ENCODE measurements at places on chromosomes 12 and 14.

- no peak for DNase-seq
These were observed 30.7 kb downstream of the ADCY6 start for GRCh38 chr12:48758186-48758585.

- DNase-seq, result no peak
These were observed 179.1 kb upstream of the HIF1A start for GRCh38 chr14:61516118-61516743.

DNA sequence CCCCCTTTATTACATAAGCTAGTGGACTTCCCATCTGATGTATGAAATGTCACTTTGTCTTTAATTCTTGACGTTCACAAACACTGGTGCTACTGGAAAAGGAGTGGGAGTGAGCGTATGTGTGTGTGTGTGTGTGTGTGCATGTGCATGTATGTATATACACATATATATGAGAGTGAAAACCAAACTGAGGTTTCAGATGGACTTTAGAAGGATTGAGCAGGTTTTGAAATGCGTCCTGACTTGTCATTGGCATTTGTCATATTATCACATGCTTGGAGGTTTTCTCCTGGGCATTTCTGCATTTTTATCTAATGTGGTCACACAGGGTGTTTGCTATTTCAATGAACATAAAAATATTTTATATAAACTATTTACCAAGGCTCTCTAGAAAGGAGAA is 1085.9 kb downstream of the BCL11B start:
- DNase-seq, result no peak

DNA sequence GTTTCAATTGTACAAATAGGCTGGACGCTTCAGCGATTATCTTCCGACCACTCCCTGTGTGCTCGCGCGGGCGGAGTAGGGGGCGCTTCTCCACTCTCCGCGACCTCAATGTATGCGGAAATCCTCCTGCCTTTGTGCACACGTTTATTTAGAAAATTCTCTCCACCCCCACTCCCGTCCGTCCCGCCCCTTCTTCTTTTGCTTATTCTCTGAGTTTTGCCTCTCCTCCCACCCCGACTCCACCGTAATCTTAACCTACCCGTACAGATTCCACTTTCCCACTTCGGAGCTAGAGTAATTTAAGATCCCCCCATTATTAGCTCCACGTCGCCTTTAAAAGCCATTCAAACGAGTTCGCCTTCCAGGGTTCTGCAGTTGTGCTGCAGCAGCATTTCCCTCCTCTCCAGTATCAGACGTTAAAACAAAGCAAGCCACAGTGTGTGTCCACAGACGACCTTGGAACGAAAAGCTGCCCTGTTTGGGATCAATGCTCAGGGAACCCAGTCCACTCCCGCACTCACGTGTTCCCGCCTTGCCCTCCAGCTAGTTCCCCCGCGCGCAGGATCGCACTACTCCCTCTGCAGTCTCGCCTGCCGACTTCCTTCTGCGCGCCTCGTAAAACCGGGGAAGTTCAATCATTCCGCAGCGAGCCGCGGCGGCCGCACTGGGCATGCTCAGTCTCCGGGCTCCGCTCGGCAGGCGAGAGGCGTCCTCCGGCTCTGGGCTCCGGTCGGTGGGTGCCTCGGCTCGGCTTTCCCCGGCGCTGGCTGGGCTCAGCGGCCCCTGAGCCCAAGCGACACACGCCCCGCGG is at the start of gene ANO6:
Gene ANO6 (plus strand): TSS at position 677 of the 811 bp plus-strand sequence. CDS start 227 bp downstream, outside the sequence.
- DNase-seq, result peak; percentile 82

- no peak for DNase-seq
These were observed 146.8 kb downstream of the TMTC2 start for GRCh38 chr12:82833481-82833880.

DNA sequence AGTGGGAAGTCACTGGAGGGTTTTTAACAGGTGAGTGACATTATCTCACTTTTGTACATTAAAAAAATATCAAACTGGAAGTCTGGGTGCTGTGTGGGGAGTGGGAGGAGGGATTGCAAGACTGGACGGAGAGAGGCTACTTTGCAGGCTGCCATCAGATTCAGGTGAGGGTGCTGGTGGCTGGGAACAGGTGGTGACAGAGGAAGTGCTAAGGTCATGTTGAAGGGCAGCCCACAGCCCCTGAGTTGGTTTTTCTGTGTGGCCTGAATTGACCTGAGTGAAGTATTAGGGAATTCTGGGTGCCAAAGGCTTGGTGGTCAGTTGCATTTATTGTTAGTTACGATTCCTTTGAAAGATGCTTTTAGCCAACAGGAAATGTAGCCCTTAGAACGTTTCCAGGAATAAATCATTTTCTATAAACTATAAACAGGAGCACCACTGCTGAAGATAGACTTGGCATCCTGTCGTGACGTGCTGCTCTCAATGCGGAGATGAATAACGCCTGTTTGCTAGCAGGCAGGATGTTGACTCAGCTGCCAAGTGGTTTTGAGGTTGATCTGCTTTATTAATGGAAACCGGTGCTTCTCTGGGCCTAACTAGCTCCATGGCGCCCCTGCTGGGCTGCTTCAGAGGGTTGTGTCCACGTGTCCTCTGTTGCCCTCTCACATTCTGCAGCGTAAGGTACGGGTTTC is 707.5 kb upstream of the TMEM132C start:
- DNase-seq, result peak; percentile 87

DNA sequence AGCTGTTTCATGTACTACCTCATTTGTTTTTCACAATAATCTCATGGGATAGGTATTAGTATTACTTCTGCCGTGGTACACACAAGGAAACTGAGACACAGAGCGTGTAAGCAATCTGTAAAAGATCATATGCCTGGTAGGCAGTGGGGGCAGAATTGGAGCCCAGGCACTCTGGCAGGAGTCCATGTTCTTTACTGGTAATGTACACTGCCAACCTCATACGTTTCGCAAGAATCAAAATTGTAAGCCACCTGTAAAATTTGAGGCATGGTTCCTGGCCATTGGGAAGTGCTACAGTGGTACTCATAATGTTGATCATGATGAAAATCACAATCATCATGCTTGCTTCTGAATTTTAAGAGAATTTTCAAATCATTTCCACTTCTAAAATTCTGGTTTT is 40.7 kb downstream of the TMTC1 start:
- no peak for DNase-seq

GRCh38 chr12:67893022-67893580 is 96.1 kb upstream of the IFNG-AS1 start:
- DNase-seq, result no peak

- no peak for DNase-seq
These were observed 34.6 kb downstream of the NTF3 start for GRCh38 chr12:5466521-5466960.

Data from activated naive CD4-positive, alpha-beta T cell treated with anti-CD3 and anti-CD28 coated beads for 36 hours (primary cell).